ENCODE measurements at places on chromosomes 5 and 9.

GRCh38 chr5:179316111-179316551, 29.1 kb downstream of the ADAMTS2 start:
- DNase-seq: peak; percentile 61
- no peaks in the 10 kb centered on the region for H3K4me1 ChIP-seq
- no peaks in the 10 kb centered on the region for H3K27me3 ChIP-seq

- no peak overlapping the region for H3K27ac ChIP-seq
- no peak overlapping the region for H3K4me3 ChIP-seq
- H3K36me3 ChIP-seq: no peaks in the 10 kb centered on the region
These were observed 218.7 kb downstream of the MELK start for GRCh38 chr9:36791222-36791950.

GRCh38 chr5:144315994-144316634, 145.4 kb downstream of the KCTD16 start:
- no peaks in the 10 kb centered on the region for H3K27me3 ChIP-seq
- no peaks in the 10 kb centered on the region for H3K4me1 ChIP-seq
- H3K27ac ChIP-seq: no peak overlapping the region
- no peak overlapping the region for H3K4me3 ChIP-seq

DNA sequence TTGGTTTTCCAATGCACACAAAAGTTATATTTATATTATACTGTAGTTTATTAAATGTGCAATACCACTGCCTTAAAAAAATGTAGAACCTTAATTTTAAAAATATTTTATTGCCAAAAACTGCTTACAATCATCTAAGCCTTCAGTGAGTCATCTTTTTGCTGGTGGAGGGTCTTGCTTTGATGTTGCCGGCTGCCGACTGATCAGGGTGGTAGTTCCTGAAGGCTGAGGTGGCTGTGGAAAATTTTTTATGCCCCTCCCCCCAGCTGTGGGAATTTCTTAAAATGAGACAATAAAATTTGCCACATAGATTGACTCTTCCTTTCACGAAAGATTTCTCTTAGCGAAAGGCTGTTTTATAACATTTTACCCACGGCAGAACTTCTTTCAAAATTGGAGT, 75.9 kb upstream of the SLC25A51 start:
- no peaks in the 10 kb centered on the region for H3K36me3 ChIP-seq
- no peak overlapping the region for H3K27ac ChIP-seq
- DNase-seq: no peak
- no peaks in the 10 kb centered on the region for H3K27me3 ChIP-seq
- no peak overlapping the region for H3K4me3 ChIP-seq

DNA sequence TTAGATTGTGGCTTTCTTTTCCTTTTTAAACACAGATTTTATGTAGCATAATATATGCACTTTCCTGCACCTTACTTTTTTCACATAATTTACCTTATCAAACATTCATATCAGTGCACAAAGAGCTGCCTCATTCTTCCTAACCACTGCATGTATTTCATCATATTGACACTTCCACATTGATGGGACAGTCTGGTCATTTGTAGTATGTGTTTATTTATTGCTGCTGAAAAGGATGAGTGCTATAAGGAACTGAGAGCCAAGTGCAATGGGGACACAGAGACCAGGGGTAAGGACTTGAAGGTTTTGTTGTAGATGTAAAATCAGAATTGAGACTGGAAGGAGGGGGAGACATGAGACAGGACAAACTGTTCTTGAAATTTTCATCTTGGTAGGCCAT, 193.8 kb downstream of the SMARCA2 start:
- no peaks in the 10 kb centered on the region for H3K27me3 ChIP-seq
- H3K27ac ChIP-seq: no peak overlapping the region
- DNase-seq: no peak
- H3K4me1 ChIP-seq: no peaks in the 10 kb centered on the region
